ENCODE measurements at places on chromosomes 12 and 14.

DNA sequence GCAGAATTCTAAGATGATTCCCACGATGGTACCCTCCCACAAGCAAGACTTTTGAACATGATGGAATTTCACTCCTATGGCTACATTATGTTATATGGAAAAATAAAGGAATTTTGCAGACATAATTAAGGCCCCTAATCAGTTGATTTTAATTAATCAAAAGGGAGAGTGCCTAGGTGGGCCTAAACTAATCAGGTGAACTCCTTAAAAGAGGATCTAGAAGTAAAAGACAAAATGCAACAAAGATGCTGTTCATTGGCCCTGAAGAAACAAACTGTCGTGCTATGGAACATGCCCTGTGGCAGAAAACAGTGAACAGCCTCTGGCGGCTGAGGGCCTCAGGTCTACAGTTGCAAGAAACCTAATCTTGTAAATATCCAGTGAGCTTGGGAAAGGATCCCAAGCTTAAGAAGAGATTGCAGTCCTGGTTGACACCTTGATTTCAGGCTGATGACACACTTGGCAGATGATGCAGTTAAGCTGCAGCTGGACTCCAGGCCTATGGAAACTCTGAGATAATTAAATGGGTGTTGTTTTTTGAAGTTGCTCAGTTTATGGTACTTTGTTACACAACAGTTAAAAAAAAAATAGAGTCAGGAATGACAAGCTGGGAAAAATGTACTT lies 13.8 kb downstream of the TMCC3 start:
- DNase-seq = no peak

GRCh38 chr14:94879537-94879936 lies 109.6 kb upstream of the GSC start:
- DNase-seq = no peak

GRCh38 chr14:30641207-30641606 lies 19.1 kb downstream of the SCFD1 start:
- no peak for DNase-seq

DNA sequence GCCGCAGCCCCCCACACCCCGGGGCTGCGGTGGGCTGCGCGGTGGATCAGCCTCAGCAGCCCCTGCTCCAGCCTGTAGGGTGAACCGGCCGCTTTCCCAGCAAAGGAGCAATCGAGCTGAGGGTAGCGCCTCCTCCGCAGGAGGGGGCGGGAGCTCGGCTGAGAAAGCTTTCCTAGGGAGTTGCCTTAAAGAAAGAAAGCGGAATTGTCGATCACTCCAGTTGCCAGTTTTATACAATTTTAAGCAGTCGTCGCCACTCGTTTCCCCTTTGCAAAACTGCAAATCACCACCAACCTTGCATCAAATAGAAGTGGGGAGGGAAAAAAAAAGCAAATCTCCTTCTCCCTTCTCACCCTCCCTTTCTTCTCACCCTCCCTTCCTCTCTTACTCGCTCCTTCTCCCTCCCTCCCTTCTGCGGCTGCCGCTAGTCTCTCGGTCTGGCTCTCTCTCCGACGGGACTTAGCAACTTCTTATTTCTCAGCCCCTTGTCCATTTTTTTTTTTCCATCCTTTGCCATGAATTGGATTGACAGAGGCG lies at the start of gene PDE3A:
Gene PDE3A (plus strand): TSS at position 424 of the 537 bp plus-strand sequence. CDS start 748 bp downstream, outside the sequence.
- DNase-seq = peak; percentile 73

GRCh38 chr12:127797918-127798317 lies 469.1 kb upstream of the TMEM132C start:
- no peak for DNase-seq

DNA sequence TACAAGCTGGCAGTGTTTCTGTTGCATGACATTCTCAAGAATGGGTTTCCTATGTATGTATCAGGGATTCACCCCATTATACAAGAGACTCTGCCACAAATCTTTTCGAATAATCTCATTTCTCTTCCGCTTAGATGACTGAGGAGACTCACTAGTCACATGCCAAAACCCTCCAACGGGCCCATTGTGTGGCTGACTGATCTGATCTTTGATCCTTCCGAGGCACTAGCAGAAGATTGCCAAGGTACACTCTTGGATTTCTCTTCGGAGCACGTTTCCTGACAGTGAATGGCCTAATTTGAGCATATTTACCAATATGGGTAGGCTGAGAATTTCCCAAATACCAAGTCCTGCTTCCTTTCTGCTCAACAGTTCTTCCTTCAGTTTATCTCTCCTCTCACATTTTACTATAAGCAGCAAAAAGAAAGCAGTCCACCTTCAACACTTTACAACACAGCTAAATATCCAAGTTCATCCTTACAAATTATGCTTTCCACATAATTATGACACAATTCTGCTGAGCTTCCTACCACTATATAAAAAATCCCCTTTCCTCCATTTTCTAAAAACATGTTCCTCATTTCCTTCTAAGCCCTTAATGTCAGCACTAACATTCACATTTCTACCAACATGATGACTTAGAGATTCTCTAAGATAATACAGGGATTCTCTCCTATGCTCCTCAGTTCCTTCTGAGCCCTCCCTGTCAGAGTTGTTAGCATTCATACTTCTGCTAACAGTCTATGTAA lies 11.0 kb downstream of the PRPH start:
- DNase-seq = no peak

GRCh38 chr12:19915392-19916195 lies 452.7 kb upstream of the PDE3A start:
- peak; percentile 41 for DNase-seq

DNA sequence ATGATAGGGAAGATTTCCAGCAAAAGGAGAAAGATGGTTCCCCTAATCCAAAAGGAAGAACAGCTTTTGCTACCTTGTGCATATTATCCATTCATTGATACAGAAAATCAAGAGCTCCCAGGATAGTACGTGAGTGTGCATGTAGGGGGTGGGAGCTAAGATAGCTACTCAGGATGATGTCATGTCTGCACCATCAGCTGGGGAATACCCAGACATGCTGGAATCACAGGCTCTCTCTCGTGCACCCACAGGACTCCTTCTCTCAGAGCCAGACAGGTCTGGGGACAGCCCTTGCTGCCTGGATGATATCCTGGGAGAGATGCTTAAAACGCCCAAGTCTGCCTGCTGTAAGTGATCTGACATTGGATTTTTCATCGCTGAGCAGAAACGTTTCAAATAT lies 38.9 kb downstream of the FOXN3 start:
- DNase-seq = no peak

- DNase-seq = no peak
Measured at GRCh38 chr12:102653406-102653805, 173.0 kb upstream of the IGF1 start.

DNA sequence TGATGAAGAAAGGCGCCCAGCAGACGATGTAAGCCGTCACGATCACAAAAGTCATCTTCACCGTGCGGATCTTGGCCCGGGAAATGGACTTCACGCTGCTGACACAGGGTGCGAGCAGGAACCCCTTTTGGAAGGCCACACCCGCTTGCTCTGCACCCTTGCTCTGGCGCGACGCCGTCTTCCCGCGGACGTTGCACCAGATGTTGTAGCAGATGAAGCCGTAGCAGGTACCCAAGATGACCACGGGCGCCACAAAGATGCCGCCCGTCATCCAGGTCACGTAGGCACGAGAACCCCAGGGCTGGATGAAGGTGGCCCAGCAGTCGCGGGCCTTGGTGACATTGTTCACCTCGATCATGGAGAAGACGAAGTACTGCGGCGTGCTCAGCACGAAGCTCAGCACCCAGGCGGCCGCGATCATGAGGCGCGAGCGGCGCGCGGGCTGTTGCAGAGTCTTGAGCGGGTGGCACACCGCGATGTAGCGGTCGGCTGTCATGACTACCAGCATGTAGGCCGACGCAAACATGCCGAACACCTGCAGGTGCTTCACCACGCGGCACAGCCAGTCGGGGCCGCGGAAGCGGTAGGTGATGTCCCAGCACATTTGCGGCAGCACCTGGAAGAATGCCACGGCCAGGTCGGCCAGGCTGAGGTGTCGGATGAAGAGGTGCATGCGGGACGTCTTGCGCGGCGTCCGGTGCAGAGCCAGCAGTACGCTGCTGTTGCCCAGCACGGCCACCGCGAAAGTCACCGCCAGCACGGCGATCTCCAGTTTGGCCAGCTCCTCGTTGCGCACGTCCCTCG lies 890 bp downstream of the AVPR1A start:
- no peak for DNase-seq

GRCh38 chr12:104738331-104738730 lies 219.8 kb downstream of the SLC41A2 start:
- DNase-seq = no peak

GRCh38 chr12:62654326-62655241 lies 188.0 kb downstream of the MON2 start:
- no peak for DNase-seq

DNA sequence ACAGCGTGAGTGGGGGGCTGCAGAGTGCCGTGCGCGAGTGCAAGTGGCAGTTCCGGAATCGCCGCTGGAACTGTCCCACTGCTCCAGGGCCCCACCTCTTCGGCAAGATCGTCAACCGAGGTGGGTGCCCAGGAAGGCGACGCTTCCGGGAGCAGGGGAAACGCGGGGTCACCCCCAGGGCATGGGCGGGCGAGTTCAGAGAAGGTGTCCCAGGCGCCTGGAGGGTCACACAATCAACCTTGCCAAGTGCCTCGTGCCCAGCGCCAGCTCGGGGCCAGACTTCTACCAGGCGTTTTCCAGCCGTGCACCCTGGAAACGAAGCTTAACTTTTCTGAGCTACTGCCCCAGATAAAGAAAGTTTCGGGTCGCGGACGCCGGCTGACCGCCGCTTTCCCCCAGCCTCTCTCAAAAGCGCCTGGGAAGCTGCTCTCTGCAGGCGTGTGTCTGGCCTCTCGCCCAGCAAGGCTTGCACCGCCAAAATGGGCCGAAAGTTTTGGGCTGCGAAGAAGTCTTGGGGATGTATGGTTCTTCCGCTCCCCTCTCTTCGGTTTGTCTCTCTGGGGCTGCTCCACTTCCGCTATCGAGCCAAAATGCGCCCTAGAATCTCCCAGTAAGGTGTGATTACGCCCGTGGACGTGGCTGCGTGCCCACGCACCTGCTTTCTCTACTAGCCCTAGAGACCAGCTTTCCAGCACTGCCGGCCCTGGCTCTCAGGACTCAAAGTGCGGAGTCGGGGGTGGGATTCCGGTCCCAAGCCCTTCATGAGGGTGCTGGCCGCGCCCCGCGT lies 1.7 kb downstream of the WNT1 start:
- no peak for DNase-seq

- DNase-seq = no peak
Measured at GRCh38 chr14:74085828-74086227, 1.1 kb downstream of the LIN52 start.

DNA sequence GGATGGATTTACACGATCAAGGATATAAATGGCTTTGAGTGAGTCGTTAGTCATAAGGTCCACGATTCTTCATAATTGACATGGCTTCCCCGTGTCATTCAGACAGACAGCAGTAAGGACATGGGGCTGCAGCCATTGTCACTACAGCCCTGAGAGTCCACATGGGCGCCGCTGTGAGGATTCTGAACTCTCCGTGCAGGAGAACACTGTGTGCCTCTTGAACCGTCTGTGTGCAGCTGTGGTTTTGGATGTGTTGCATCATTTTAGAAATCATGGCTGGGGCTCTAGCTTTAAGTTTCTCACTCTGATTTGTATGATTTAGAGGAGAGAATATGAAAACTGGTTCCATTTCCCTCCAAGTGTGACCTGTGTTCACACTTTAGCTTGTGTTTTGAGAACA lies 47.2 kb downstream of the NPAS3 start:
- DNase-seq = no peak

- no peak for DNase-seq
Measured at GRCh38 chr12:32398816-32399369, 465 bp upstream of the FGD4 start.

- no peak for DNase-seq
Measured at GRCh38 chr12:106280106-106280505, 22.4 kb upstream of the TCP11L2 start.

DNA sequence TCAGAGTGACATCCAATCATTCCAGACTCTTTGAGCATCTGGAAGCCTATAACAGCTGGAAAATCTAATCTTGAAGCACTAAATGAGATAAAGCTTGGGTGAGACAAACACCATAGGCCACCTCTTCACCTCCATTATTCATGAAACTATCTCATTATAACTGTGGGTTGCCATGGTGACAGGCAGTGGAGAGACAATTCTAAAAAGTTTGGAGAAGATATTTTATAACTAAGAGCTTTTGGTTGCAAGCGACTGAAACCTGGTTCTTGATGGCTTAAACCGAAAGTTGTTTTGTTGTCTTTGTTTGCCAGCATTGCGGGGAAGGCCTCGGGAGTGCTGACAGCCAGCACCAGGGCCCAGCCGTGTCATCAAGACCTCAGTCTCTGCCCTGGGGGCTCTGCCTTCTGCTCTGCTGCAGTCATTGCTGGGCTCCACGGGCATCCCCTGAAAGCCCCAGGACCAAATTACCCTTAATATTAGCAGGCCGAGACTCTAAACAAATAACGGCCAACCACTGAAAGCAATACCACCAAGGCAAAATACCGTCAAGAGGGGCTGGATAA lies 353.6 kb upstream of the SFSWAP start:
- DNase-seq = no peak

DNA sequence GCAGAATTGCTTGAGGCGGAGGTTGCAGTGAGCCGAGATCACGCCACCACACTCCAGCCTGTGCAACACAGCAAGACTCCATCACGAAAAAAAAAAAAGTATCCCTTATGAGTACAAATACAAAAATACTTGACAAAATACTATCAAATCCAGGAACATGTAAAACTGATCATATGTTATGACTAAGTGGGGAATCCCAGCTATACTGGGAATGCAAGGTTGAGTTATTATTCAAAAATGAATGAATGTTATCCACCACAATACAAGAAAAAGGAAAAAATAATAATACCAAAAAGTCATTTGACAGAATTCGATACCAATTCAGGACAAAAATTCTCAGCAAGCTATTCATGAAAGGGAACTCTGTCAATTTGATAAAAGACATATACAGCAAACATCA lies 32.6 kb downstream of the MOK start:
- no peak for DNase-seq

GRCh38 chr12:53207042-53207441 lies at the start of gene ITGB7:
TSS of gene ITGB7 (minus strand) at chr12:53207251. CDS start at chr12:53200443, 6,808 bp downstream.
- no peak for DNase-seq

DNA sequence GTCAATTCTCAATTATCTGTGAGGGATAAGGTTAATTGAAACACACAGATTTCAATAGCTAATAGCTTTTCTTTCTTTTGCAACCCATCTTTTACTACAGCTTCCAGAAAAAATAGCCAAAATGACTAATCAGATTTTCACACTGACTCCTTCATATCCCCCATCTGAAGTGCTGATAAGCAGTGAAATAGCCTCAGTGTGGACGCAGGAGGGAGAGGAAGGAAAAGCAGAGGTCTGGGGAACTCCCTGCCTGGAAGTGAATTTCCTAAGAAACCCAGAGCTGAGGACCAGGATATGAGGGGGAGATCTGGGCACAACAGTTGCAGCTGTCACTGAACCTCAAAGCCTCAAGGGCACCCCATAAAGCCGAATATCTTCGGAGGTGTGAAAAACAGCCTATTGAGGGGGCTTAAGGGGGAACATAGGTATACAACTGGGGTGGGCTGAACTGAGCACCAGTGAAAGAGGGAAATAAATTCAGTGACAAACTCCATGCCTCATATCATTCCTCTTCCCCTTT lies 60.9 kb downstream of the EMP1 start:
- DNase-seq = no peak

- no peak for DNase-seq
Measured at GRCh38 chr12:50695961-50696360, 67.9 kb upstream of the ATF1 start.
